Activated CD4-positive, alpha-beta T cell treated with anti-CD3 and anti-CD28 coated beads for 24 hours (primary cell): ENCODE measurements at places on chromosomes 1 and 21.
A peak's percentile ranks its signal among the peaks of the same experiment; 100 is the strongest.

DNA sequence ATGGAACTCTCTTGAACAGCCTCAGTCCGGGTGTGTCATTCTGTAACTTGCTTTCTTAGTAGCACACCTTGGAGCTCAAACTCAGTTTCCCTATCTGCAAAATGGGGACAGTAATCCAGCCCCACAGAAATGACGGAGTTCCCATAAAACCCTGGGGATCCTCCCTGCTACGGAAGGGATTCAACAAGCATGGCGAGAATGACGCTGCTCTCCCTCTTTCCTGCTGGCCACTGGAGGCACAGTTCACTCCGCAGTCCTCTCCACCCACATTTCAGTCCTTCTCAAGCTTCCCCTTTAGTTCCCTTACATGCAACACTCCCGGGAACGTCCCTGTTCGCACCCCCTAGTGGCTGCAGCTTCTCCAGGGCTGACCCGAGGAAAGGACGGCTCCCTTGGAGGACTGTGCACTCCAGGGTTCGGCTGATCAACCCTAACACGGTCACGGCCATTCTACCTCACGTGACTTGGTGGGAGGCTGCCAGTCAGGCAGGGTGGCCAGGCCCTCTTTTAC, 20.6 kb downstream of the RUNX3 start:
- DNase-seq: no peak

- DNase-seq: no peak
These were observed 86.7 kb downstream of the GALNT2 start for GRCh38 chr1:230153641-230154296.

DNA sequence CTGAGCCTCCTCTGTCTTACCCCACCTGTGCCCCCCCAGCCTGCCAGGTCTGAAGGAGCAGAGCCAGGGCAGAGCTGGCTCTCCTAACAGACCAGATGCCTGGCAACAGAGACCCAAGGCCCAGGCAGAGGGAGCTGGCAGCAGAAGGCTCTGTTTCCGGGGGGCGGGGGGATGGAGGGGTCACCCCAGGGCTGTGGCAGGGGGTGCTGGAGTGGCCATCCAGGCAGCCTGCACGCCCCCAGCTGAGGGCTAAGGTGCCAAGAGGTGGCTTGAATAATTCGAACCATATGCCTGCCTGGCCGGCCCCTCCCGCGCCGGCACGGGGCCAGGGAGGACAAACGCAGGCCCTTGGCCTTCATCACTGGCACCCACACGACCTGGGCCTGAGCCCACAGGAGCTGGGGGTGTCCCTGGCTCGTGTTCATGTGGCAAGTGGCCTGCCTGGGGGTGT, 16.0 kb upstream of the PLEKHG5 start:
- DNase-seq: no peak

GRCh38 chr1:37932759-37933158, 14.1 kb downstream of the INPP5B start:
- no peak for DNase-seq

- no peak for DNase-seq
These were observed 139.9 kb upstream of the IGSF21 start for GRCh38 chr1:17967623-17968255.

DNA sequence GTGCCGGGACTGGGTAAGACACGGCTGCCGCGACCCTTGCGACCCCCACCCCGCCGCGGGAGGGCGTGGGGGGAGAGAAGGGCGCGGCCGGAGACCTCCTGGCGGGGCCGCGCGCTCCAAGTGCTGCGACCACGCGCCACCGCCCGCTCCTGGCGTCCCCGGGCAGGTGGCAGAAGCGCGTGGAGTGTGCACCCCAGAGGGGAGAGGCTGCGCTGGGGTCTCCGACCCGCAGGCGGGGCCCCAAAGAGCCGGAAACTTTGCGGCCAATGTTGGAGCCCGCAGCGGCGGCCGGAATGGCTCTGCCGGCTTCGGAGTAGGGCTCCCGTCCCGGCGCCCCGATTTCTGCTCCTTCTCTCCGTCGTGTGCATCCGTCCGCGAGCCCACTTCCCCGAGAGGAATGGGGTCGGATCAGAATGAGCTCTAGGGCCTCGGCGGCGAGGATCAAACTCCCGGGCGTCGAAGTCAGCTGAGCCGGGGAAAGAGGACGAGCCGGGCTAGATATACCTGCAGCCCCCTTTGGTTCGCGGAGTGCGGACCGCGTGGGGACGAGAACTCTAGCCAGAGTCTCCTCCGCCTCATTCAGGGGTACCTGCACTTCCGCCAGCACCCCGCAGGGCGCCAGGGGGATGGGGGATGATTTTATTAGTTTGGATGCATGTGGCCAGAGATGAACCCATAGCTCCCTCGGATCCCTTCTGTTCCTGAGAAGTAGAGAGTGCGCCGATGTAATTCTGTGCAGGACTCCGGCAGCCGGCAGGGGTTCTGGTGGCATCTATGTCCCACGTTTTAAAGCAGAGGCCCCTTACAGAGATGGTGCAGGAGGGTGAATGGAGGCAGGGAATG, 751 bp downstream of the STUM start:
- DNase-seq: no peak

GRCh38 chr1:226643611-226644540, 95.2 kb downstream of the ITPKB start:
- DNase-seq: no peak

- no peak for DNase-seq
These were observed 32.4 kb downstream of the STYXL2 start for GRCh38 chr1:167126317-167126716.

GRCh38 chr1:29853716-29854330, 617.5 kb downstream of the PTPRU start:
- no peak for DNase-seq

DNA sequence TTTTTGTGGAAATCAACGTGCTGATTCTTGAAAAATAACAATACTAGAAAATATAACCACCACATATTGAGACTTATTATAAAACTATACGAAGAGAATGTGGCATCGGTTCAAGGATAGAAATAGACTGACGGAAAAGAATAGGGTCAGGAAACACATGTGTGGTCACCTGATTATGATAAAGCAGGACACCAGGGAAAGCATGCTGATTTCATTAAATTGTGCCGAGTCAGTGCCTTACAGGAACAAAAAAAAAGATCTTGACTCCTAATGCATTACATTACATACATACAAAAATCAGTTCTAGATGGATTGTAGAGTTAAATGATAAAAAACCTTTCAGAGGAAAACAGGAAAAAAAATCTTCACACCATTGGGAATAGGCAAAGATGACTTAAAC, 43.5 kb upstream of the SERPINC1 start:
- DNase-seq: no peak

DNA sequence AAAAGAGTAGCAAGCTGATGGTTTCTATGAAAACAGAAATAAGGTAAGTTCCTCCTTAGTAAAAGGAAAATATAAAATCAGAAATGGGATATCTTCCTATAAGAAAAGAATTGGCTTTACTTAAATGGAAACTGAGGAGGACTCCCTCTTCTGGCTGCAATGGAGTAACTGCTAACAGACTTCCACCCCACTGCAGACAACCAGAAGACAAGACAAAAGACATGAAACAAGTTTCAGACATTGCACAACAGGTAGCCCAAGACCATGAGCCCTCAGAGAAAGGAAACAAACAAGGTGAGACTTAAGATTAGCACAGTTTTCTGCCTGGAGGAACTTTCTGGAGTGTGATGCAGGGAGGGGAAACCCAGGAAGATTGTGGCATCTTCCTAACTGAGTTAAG, 17.0 kb upstream of the OLFML2B start:
- DNase-seq: no peak

GRCh38 chr1:77540501-77541161, 141.8 kb downstream of the ZZZ3 start:
- no peak for DNase-seq

DNA sequence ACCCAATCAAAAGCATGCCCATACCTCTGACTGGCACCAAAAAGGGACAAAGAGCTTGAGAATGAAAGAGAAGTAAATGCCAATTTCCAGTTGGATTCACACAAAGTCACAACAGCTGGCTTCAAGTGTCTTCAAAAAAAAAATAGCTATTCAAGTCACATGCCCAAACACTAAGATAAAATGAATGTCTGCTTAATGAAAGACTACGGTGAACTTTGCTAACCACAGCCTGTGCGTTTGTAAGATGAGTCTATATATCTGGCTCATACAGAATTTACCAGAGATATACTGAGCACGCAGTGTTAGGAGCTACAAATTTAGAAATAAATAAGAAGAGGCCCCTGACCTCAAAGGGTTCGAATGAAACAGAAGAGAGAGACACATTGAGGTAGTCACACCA, 73.2 kb downstream of the DAB1 start:
- DNase-seq: no peak

- DNase-seq: no peak
These were observed 12.8 kb downstream of the GRIK3 start for GRCh38 chr1:37021502-37021901.

- DNase-seq: peak; percentile 55
These were observed 62.3 kb downstream of the RUNX1 start for GRCh38 chr21:34986561-34987500.

DNA sequence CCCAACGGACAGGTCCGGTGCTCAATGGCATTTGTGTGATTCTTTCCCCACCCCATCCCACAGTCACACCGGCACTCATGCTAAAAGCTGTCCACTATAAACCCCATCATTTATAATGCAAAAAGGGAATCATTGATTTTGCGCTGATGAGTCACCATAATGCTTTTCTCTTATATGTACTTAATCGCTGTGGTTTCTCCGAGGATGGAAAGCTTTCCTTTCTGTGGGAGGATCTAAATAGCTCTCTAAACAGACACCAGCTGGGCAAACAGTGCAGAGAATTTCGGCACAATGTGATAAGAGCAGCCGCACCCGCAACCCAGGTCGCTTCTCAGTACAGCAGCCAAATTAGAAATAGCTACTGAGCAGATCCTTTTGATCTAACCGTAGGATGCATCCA, 85.6 kb downstream of the SETD4 start:
- no peak for DNase-seq

GRCh38 chr1:160541622-160542302, 18.7 kb upstream of the SLAMF6 start:
- DNase-seq: no peak

DNA sequence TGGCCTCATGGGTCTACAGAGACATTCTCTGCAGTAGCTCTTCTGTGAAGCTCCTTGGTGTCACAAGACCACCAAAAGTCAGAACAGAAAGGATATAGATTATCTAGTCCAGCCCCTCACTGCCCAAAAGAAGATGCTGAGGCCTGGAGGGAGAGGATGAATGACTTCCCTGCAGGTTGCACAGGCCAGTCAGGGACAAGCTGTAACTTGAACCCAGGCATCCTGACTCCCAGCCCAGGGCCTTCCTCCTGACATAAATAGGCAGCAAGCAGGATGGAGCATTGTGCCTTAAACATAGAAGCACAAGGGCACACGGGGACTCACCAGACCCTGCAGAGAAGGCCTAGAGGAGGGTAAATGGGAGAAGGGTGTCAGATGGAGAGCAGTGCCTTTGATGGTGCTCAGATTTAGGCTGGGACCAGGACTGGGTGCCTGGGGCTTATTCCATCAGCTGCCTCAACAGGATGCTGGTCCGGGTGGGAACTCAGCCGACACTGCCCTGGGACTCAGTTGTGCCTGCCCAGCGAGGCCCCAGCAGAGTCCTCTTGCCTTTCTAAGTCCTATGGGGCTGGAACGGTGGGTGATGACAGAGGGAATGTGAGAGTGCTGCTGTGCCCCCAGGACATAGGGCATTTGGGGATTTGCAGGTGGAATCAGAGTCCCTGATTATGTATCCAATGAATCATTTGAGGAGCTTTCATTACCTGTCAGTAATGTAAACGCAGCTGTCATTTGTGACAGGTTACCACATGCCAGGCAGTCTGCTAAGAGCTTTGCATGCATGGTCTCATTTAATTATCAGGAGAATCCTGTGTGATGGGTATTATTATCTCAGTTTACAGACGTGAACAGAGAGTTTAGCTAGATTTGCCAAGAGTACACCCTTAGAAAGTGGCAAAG, 13.2 kb downstream of the S100A7A start:
- DNase-seq: no peak

DNA sequence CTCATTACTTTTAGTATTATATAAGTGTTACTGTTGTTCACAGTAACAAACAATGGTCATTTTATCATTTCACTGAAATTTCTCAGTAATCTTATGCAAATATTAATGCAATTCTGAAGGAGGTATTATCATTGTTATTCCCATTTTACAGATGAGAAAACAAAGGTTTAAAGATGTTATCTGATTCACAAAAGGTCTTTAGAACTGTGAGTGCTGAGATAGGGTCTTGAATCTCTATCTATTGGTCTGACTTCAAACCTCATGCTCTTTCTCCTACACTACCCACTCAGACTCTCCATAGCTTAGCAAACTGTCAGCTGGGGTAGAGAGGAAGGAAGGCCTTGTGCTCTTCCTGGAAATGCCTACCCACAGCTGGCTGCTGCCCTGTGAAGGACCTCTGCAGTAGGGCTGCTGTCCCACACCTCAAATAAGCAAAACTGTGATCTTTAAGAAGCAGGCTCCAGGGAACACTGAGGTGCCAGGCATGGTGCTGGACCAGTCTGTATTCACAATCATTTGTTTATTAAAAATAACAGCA, 6.2 kb upstream of the OSCP1 start:
- no peak for DNase-seq

DNA sequence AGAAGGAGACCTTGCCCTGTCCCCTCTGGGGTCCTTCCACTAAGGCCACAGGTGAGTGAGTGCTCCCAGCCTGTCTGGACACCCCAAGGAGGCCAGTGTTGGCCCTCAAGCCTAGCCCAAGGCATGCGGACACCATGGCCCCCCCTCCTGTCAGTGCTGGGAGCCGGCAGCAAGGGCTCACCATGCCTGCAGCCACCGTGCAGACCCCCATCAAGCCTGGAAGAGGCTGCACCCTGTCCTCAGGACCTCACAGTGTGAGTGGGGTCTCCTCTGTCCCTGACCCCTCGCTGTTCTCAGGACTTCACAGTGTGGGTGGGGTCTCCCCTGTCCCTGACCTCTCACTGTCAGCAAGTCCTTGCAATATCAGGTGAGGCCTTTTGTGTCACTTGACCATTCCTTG, 33.2 kb upstream of the PRSS38 start:
- no peak for DNase-seq

DNA sequence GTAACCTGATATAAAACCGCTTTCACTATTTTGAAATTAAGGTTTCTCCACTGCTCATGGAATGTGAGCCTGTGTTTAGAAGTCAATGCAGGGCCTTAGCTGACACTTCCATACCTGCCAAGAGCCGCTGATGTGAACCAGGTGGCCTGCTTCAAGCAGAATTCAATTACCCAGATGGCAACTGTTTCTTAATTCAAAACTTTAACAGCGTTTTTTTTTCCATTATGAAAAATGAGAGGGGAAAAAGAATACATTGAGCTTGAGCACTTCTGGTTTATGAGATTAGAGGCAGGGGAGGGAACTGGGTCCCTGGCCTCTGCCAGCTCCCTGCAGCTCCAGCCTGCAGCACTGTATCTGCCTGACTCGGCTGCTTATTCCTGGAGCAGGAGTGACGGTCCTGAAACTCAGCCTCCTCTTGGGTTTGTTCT, 7.7 kb upstream of the ATP1A1 start:
- DNase-seq: no peak
